ENCODE measurements at places on chromosomes 16 and 17. TPM values are rescaled to one million over a fixed set of nuclear protein-coding genes. Genes with fewer than 3 reads are reported as not detected.

- no peaks in the 10 kb centered on the region for H3K27me3 ChIP-seq
- H3K4me3 ChIP-seq: peak overlapping the region; percentile 90
- peak overlapping the region; percentile 90 for H3K27ac ChIP-seq
Observed at GRCh38 chr17:42275527-42276358, 448 bp downstream of the STAT5B start.

The PPY gene
- not detected for total RNA-seq

The NAGS gene
- total RNA-seq: 0.41 TPM

DNA sequence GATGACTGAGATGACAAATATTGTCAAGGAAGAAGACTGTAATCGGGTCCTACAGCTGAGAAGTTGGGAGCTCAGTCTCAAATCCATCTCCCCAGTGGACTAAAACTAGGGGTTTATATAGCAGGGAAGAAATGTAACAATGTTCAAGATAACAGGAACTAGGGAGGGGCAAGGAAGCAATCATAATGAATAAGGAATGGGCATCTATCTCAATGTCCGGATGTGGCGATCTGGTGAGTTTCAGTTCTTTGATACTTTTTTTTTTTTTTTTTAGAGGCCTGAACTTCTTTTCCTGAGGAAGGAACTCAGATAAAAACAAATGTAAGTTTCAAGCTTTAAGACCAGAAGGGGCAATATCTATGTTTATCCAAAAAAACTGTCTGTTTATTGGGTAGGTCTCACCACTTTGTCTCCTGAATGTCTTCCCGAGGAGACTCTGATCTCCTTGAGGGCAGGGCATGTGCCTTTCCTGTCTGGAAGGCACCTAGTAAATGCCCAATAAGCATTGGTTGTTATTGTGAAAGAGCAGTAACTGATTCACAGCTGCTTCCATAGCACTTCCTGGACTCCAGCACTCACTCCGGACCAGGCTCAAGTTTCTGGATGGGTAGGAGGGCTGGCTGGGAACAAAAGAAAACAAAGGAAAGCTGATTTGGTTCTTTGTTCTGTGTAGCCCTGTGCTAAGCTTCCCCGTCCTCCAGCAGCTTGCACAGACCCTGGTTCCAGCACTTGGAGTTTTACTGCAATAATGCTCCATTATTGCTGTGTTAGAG is 51.9 kb downstream of the MEOX1 start:
- H3K27ac ChIP-seq: no peak overlapping the region
- peaks cover 2% of the 10 kb centered on the region for H3K27me3 ChIP-seq
- H3K36me3 ChIP-seq: no peaks in the 10 kb centered on the region
- no peak overlapping the region for H3K4me3 ChIP-seq
- H3K4me1 ChIP-seq: no peaks in the 10 kb centered on the region

The IGSF6 gene
- not detected for total RNA-seq

DNA sequence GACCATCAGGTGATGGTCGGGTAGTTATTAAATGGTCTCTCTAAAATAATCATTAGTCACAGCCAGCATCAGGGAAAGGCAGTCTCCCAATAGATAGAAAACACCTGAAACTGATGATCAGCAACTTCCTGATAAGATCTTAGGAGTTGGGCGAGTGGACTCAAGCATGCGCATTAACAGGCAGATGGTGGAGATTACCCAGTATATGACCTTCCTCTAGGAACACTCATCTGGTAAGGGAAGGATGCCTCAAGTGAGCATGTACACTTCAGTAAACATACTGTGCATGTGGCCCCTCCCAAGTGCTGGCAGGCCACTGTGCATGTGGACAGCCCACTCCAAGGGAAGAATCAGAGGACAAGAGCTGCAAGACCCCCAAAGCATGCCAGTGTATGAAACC is 105.9 kb downstream of the ABCC12 start:
- H3K27ac ChIP-seq: no peak overlapping the region
- no peak for DNase-seq
- no peak overlapping the region for H3K4me3 ChIP-seq
- peaks cover 21% of the 10 kb centered on the region for H3K4me1 ChIP-seq

DNA sequence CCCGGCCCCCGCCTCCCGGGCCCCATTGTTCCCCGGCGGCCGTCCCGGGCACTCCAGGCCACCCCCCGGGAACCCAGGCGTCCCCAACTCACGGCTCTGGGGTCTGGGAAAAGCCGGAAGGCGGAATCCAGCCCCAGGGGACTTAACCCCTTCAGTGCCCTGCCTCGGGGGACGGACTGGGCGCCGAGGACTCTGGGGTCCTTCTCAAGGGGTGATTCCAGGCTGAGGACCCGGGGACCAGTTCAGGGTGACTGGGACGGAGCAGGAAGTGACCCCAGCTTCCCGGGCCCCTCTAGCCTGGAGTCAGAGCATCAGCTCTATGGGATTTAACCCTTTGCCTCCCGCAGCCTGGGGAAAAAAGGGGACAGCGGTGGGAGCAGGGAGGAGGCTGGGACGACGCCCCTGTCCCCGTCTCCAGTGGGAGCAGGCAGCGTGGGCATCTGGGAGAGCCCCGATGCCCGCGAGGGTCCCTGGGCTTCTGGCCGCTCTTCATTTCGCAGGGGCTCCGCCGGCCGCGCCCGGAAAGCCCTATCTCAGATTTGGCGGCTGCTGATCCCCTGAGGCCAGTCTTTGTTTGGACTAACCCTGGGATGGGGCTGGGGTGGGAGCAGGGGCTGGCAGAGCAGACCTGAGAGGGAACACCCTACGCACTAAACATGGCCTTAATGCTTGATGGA is at the start of gene ZNF629:
Gene ZNF629 (minus strand): TSS at position 270 of the 677 bp plus-strand sequence. CDS start 2,723 bp downstream, outside the sequence.
- no peaks in the 10 kb centered on the region for H3K27me3 ChIP-seq
- H3K36me3 ChIP-seq: peaks cover 8% of the 10 kb centered on the region
- H3K4me3 ChIP-seq: peak within 1 kb of the TSS; percentile 86
- peaks cover 23% of the 10 kb centered on the region for H3K4me1 ChIP-seq
- peak within 1 kb of the TSS; percentile 89 for H3K27ac ChIP-seq
- no peak for DNase-seq

- H3K27ac ChIP-seq: no peak overlapping the region
- H3K4me1 ChIP-seq: peaks cover 14% of the 10 kb centered on the region
- H3K4me3 ChIP-seq: no peak overlapping the region
- no peak for DNase-seq
- H3K27me3 ChIP-seq: no peaks in the 10 kb centered on the region
Observed at GRCh38 chr16:72188541-72188940, 16.6 kb upstream of the PMFBP1 start.

GRCh38 chr17:17910060-17910459 is 62.1 kb downstream of the TOM1L2 start:
- H3K36me3 ChIP-seq: peaks cover 20% of the 10 kb centered on the region
- H3K27ac ChIP-seq: no peak overlapping the region
- H3K27me3 ChIP-seq: no peaks in the 10 kb centered on the region
- H3K4me1 ChIP-seq: peaks cover 24% of the 10 kb centered on the region
- DNase-seq: no peak

DNA sequence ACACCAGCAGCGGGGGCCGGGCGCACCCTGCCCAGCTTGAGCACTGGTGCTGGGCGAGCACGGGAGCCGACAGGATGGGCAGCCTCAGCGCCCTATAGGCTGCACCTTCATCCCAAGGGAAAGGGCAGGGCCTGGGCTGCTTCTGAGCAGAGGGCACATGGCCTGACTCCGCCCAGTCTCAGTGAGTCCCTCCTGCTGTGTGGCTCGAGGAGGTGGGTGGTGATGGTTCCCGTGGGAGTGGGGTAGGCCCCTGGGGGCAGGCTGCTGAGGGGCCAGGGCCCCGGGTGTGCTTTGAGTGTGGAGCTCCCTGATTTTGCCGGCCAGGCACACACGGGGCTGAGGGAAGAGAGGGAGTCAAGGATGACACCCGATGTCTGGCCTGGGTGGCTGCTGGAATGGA is 37.9 kb downstream of the TSC2 start:
- no peaks in the 10 kb centered on the region for H3K27me3 ChIP-seq
- DNase-seq: no peak
- peak overlapping the region; percentile 22 for H3K27ac ChIP-seq
- no peak overlapping the region for H3K4me3 ChIP-seq

DNA sequence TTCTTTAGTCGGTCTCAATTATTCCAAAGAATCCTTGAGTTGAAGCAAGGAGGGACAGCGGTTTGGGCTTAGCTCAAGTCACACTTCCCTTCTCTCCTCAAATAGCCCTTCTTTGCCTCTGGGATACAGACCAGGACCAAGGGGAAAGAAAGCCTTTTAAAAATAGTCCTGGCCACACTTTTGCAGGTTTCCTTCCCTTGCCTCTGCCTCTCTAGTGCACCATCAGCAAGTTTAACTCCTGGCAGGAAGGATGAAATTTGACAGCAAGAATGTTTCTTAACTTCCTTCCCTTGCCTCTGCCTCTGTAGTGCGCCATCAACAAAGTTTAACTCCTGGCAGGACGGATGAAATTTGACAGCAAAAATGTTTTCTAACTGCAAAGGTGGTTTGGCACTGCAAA is 7.2 kb upstream of the G6PC1 start:
- no peaks in the 10 kb centered on the region for H3K36me3 ChIP-seq
- H3K27ac ChIP-seq: peak overlapping the region; percentile 54
- DNase-seq: no peak
- H3K4me3 ChIP-seq: no peak overlapping the region

GRCh38 chr17:82384051-82384729 is 12.6 kb downstream of the UTS2R start:
- no peak overlapping the region for H3K4me3 ChIP-seq
- H3K4me1 ChIP-seq: peaks cover 8% of the 10 kb centered on the region
- H3K27ac ChIP-seq: no peak overlapping the region
- H3K36me3 ChIP-seq: no peaks in the 10 kb centered on the region
- peak; percentile 77 for DNase-seq

DNA sequence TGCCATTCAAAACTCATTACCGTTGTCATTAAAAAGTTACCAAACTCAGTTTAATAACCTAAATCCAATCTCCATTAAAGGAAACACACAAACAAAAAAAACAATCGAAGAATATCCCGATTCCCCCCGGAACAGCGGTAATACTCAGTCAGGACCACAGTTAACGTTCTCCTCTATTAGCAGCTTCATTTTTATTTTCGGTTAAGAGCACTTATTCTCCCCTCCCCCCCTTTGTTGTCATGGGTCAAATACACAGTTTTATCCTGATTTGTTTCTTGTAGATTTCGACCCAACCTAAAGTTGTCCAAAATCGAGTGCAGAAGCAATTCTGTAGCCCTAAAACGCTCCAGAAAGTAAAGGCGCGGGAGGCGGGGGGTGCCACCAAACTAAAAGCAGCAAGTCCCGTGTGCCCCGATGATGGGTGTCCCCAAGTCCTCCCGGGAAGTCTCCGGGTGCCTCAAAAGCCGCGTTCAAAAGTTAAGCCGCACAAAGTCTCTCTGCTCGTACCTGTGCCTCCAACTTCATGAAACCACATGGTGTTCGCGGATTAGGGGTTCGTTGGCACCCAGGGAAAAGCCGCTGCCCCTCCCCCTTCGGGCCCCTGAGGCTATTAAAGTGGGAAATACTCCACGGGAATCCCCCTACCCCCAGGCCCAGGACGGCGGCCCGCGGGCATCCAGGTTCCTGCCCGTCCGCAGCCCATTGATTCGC is 996 bp downstream of the SUMO2 start:
- H3K4me3 ChIP-seq: peak overlapping the region; percentile 77
- peaks cover 36% of the 10 kb centered on the region for H3K4me1 ChIP-seq
- no peak for DNase-seq
- peak overlapping the region; percentile 74 for H3K27ac ChIP-seq
- no peaks in the 10 kb centered on the region for H3K27me3 ChIP-seq

DNA sequence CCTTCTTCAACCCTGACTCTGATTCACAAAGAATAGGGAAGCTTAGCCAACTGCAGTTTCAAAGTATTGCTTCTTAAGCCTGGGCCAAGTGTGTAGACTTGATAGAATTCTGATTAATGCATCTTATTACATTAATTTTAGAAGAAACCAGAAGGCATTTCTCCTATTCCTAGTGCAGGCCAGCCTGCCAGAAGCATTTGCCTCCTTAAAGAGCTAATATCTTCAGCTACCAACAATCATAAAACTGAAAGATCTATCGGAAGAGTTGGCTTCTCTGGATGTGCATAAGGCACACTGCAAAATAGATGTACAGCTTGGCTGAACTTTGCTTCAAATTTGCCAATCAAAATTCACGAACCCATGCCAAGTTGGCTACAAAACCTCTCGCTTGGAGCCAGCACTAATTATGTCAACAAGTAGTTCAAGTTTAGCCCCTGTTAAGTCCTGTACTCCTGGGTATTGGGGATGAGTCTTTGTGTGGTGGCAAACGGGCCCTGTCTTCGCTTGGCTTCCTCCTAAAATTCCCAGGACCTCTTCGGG is 717.8 kb downstream of the WWOX start:
- DNase-seq: no peak
- H3K27ac ChIP-seq: no peak overlapping the region
- peaks cover 14% of the 10 kb centered on the region for H3K4me1 ChIP-seq
- no peaks in the 10 kb centered on the region for H3K27me3 ChIP-seq
- no peaks in the 10 kb centered on the region for H3K36me3 ChIP-seq

DNA sequence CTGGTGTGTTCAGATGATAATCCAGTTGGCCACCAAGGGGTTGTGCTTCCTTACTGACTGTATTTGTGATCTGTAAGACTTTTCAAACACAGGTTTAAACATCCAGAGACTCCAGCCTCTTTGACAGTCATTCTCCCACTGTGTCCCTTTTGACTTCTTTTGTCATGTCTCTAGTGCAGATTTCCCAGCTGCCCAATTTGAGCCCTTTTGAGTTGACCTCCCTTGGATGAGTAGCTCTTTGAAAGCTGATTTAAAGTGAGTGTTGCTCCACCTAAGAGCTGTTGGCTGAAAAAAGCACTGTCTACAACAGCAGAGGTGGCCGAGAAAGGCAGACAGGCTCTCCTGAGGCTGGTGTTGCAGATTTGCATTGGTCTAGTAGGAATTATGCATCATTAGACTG is 188.4 kb upstream of the TBX2 start:
- peaks cover 23% of the 10 kb centered on the region for H3K4me1 ChIP-seq
- no peaks in the 10 kb centered on the region for H3K36me3 ChIP-seq
- H3K4me3 ChIP-seq: no peak overlapping the region
- no peak overlapping the region for H3K27ac ChIP-seq
- H3K27me3 ChIP-seq: no peaks in the 10 kb centered on the region

The DHRS7C gene
- 0.62 TPM for total RNA-seq

The TRPV3 gene
- total RNA-seq: 0.27 TPM

The FOXN1 gene
- total RNA-seq: not detected

DNA sequence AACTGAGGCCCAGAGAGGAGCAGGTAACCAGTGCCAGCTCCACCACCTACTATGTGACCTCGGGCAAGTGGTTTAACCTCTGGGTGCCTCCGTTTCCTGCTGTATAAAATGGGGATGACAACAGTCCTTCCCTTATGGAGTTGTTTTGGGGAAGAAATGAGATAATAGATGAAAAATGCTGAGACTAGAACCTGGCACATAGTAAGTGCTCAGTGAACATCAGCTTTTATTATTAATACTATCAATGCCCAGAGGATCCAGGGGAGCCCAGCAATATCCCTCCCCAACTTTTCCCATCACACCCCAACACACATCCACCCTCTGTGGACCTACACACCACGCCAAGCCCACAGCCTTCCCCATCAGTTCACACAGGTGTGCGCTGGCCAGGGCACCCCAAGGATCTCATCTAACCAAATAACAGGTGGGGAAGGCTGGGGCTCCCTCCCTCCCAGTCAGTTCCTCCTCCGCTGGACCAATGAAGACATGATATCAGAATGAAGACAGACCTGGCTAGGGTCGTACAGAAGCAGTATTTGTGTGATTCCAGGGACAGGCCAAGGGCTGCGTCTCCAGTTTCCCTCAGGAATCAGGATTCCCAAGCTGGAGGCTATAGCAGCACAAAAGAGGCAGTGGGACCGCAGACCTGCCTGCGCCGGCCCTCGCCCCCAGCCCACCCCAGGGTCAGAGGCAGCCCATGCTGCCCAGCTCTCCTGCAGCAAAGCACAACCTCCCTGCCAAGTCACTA is 1.8 kb downstream of the ATP2A3 start:
- H3K4me3 ChIP-seq: no peak overlapping the region
- H3K4me1 ChIP-seq: peaks cover 33% of the 10 kb centered on the region
- H3K36me3 ChIP-seq: no peaks in the 10 kb centered on the region
- H3K27me3 ChIP-seq: peaks cover 21% of the 10 kb centered on the region
- H3K27ac ChIP-seq: peak overlapping the region; percentile 23

Data from chondrocyte (in vitro differentiated cells).